ENCODE measurements at places on chromosomes 4 and X.

GRCh38 chrX:149541521-149542047 lies 772 bp downstream of the EOLA1 start:
- no peak for DNase-seq

DNA sequence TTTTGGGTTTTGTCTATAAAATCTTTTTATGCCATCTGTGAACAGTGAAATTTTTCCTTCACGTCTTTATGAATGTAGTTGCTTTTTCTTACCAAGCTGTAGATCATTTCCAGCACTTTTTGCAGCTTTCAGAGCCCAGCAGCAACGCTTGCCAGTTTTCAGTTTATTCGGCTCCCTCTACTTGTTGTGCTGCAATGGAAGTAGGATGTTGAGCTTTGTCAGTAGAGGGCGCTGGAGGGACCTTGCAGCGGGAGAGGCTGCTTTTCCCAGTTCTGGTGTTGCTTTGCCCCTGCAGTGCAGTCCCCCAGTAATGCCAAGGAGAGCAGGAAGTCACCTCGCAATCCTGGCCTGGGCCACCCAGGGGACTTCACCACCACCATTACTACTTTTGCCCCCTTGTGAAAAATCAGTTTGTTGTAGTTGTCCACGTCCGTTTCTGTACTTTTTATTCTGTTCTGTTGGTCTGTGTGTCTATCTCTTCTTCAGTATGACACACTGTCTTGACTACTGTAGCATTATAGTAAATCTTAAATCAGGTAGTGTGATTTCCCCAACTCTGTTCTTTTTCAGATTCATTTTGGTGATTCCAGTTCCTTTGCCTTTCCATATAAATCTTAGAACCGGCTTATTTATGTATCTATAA lies 21.8 kb downstream of the CMC4 start:
- no peak for DNase-seq

DNA sequence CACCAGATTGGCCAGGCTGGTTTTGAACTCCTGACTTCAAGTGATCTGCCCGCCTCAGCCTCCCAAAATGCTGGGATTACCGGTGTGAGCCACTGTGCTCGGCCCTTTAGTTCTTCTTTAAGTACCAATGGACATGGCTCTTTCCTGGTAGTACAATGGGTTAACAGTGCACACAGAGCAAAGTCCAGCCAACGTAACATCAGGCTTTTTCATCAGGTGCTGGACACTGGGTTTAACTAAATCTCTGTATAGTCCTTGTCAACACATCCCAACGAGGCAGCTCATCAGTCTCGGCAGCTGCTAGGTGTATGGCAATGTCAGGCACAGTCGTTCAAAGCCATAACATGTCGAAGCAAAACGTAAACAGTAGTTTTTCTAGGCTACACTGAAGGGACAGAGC lies 93.8 kb downstream of the HDAC8 start:
- DNase-seq, result no peak

GRCh38 chr4:21522296-21522695 lies 426.3 kb downstream of the KCNIP4 start:
- DNase-seq, result no peak

- no peak for DNase-seq
Measured at GRCh38 chrX:149208307-149208706, 296.8 kb downstream of the IDS start.

DNA sequence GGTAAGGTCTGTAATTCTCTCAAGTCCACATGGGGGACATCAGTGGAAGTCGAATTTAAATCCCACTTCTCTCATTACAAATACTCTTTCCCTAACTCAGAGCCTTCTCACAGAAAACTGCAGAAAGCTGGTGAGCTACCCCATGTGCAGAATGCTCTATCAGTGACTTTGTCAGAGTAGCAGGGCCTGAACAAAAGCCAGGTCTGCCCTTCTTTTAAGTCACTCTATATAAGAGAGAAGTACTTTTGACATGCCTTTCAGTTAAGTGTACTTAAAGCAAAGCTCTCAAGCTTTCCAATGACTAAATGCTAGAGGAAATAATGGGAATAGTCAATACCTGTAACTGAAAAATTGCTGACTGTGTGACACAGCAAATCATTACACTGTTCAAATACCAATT lies 323.1 kb downstream of the KCNIP4 start:
- DNase-seq, result no peak

Measured in activated CD8-positive, alpha-beta memory T cell treated with anti-CD3 and anti-CD28 coated beads for 1 hour (primary cell).